ENCODE measurements at places on chromosomes 1 and 21.

DNA sequence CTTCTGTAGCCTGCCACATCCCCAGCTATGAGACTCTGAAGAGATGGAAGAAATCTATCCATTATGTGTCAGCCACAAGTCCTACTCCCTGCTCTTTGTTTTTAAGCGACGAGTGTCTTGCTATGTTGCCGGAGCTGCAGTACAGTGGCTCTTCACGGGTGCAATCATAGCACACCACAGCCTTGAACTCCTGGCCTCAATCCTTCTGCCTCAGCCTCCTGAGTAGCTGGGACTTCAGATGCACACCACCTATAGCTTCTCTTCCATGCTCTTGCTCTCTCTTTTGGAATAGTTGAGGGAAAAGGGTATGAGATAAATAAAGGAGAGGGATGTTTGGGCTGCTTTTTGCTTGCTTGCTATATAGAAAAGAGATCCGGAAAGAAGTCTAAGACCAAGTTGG lies 1.6 kb downstream of the TUFT1 start:
- no peak for DNase-seq

- no peak for DNase-seq
Observed at GRCh38 chr1:33301273-33301984, 19.5 kb downstream of the A3GALT2 start.

GRCh38 chr1:184563308-184563707 lies 176.5 kb downstream of the C1orf21 start:
- DNase-seq: no peak

DNA sequence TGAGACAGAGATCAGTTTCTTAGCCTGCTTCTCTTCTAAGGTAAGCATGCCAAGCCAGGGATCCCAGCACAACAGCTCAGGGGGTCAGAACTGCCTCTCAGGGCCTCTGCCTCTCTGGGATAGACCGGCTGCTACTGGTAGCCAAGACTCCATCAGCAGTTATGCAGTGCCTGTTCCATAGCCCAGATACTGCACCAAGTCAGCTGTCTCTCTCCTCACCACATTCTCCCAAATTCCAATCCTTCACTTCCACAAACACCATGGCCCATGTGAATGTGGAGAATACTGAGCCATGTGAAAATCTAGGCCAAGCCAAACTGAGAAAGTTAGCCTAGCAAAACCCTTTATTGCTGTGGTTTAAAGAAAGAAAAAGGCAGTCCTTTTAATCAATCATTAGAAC lies 37.5 kb downstream of the CDC42BPA start:
- no peak for DNase-seq

DNA sequence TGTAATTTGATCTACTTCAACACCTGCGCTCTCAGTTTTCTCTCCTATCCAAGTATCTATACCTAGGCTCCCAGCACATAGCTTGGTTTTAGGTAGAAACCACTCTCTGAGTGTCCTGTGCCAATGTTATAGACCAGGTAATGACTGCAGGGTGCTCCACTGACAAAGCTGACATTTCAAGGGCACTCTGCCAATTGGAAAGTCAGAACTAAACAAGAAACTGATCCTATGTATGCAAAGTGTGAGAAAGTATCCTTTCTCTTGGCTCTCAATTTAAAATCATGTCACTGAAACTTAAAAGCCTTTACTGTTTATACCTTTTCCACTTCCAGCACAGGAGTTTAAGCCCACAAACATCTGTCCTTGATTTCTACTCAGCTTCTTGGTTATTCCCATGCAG lies 45.0 kb upstream of the AIM2 start:
- DNase-seq: no peak

DNA sequence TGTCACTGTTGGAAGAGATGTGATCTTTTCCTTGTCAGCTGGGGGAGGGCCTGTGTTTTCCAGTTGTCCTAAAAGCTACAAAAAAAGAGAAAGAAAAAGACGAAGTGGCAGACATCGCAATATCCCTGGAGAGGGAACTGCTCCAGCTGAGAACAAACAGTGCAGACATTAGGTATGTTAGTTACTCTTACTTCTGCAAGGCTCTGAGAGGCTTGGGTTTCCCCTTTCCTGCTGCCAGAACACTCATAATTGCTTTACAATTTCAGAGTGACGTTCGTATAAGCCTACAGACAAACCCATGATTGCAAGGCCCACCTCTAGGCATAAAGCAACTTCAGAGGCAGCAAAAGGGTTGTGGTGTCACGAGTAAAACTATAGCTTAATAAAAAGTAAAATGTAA lies 31.1 kb downstream of the CD160 start:
- no peak for DNase-seq

All from HEK293T (cell line).